ENCODE measurements at places on chromosomes 12 and 14.

GRCh38 chr12:108649669-108650068, 16.0 kb upstream of the SELPLG start:
- peak; percentile 92 for DNase-seq

- DNase-seq: no peak
These were observed 131.5 kb downstream of the ADCK1 start for GRCh38 chr14:77931441-77931840.

DNA sequence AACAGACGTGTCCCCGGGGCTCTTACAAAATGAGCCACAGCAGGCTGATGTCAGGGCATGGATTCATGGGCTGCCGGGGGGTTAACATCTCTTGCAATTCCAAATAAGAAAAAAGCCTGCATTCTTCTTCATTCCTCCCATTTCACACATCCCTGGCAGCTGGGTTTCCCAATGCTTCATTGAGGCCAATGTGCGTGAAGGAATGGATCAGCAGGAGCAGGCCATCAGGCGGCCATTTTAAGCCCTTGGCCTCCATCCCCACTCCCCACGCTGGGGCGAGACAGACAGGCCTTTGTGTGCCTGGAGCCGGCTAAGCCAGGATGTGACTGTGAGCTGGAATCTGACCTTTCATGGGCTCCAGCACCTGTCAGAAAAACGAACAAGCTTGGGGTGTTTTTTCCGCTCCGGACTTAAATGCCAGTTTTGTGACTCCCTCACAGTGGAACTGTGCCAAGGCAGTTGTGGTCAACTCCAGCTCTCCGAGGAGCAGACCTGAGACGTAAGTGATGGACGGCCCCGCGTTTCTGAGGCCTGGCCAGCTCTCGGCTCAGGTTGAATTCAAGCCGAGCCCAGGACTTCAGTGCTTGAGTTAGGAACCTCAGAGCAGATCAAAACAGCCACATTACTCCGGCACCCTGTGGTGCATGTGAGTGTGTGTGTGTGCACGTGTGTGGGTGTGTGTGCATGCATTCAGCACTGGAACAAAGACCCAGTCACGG, 133.1 kb downstream of the TMEM30B start:
- peak; percentile 99 for DNase-seq

- DNase-seq: no peak
These were observed 21.3 kb downstream of the GCH1 start for GRCh38 chr14:54881235-54881760.

GRCh38 chr12:106114447-106115068, 24.2 kb downstream of the NUAK1 start:
- no peak for DNase-seq

DNA sequence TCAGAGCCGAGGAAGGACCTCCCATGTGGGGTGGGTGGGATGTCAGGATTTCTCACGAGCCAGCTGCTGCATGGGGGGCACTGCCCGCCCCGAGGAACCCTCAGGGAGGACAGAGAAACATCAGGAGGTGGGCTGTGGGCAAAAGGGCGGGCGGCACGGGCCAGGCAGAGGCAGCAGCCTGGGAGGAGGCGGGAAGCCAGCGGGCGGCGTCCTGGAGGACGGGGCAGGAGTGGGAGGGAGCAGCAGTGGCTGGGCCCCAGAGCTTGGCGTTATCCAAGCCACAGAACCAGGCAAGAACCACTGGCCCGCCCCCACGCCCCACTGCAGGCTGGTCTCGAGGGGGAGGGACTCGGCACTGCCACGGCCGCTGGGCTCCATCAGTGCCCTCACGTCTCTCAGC, 2.4 kb downstream of the C14orf180 start:
- no peak for DNase-seq

GRCh38 chr14:24189059-24189375, 401 bp upstream of the IPO4 start:
- DNase-seq: no peak

DNA sequence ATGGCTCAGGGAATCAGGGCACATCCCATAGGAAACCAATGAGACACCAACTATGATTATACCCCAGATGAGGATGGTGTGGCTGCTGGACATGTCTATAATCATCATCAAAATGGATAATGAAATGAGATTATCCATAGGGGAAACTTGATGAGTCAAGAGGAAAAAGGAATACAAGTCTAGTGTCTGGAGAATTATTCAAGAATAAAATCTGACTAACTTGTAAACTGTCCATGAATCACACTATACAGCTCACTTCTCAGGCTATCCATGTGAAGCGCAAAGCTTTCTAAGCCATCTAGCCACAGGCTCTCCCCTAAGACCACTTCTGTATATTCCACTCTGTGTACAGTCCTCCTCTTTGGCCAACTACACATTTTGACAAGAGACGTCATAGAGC, 52.5 kb downstream of the DUSP16 start:
- peak; percentile 79 for DNase-seq

DNA sequence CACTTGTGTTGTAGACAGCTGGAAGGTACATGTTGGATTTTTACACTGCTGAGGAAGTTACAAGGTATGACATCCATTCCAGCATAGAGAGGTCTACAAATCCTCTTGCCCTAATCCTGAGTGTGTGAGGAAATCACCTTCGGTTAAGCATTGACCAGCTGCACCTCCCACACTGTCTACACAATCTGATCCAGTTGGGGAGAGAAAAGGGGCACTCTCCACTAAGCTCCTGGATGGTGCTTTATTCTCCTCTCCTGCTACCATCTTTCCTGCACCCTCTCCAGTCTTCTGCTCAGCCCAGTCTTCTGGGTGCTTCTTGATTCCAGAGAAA, at the start of gene OR6J1:
Gene OR6J1, minus strand, starts transcription at position 48 of the 331 bp plus-strand sequence. CDS start 9,541 bp downstream, outside the sequence.
- no peak for DNase-seq

GRCh38 chr12:14399871-14400270, 34.4 kb downstream of the ATF7IP start:
- peak; percentile 67 for DNase-seq

GRCh38 chr12:57162553-57163125, 15.2 kb upstream of the LRP1-AS start:
- no peak for DNase-seq

- DNase-seq: peak; percentile 37
These were observed 20.1 kb downstream of the CGRRF1 start for GRCh38 chr14:54529811-54530210.

DNA sequence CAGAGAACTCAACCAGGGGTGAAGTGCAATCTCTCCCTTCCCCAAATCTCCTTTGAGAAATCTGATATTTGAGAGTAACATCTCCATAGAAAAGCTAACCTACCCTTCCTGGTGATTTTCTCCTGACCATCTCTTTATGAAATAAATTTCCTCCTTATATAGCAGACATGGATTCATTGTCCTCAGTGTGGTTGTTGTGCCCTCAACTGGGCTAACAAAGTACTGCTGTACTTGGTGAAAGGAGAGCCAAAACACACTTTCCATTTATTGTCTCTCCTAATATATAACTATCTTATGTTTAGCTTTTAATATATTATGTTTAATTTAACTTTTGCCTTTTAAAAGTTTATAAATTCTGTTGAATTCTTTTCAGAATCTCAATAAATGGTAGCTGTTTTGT, 65.1 kb upstream of the SLCO1B1 start:
- no peak for DNase-seq

DNA sequence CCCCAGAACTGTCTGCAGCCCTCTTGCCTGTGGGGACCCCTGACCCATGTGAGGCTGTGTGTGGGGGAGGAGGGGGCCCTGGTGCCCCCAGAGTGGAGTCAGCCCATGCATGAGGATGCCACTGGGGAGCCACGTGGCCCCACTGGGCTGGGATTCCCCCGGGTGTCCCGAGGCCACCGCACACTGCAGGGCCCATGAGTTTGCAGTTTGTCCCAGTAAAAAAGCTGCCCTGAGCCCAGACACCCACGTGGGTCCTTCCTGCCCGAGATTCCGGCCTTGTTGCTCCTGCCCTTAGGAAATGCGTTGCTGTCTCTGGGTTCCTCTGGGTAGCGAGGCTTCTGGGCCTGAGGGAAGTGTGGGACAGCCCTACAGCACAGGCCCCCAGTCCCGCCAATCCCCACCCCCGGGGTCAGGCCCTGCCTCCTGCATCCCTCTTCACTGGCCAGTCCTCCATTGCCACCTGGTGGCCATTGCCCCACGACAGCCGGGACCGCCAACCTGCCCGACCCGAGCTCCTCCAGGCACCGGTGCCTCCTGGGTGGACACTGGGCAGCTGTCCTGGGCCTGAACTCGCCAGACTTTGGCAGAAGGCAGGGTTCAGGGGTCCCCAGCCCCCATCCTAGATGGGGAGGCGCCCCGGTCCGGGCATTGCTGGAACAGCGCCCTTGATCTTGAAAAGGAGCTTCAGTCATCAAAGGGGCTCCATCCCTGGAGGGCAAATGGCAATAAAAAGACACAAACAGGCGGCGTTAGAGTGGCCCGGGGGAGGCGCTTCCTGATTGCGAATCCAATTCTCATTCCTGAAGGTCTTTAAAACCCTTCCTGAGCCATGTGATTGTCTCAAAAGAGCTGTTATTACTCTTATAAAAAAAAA, 15.6 kb upstream of the C14orf180 start:
- peak; percentile 15 for DNase-seq

DNA sequence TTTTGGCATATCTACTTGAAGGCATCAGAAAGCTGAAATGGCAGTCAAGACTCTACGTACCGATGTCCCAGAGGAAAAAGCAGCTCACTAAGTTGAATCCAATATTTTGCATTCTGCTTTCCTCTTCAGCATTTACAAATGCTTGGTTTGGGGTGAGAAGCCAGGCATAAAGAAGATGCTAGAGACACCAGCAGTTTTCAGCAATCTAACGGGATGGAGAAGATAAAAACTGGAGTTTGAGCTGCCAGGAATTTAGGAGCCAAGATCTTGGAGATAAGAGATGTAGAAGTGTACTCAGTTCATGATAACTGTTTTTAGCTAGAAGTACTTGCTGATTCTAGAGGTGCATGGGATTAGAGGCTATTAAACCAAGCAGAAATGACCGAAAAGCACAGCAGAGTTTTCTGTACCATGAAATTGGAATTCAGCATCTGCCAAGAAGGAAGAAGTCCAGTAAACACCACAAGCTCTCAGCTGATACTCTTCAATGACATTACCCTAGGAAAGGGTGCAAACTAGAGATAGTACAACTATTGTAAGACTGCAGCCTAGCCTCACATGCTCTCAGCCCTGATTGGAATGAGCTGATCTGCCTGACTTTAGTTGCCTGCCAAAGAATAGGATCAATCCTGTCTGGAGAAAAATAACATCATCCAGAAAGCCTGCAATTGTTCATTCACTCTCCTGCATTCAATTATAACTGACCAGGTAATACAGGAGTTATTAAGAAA, 7.4 kb upstream of the ALDH1L2 start:
- DNase-seq: no peak

- peak; percentile 64 for DNase-seq
These were observed 139.5 kb upstream of the AMIGO2 start for GRCh38 chr12:47219243-47219642.

DNA sequence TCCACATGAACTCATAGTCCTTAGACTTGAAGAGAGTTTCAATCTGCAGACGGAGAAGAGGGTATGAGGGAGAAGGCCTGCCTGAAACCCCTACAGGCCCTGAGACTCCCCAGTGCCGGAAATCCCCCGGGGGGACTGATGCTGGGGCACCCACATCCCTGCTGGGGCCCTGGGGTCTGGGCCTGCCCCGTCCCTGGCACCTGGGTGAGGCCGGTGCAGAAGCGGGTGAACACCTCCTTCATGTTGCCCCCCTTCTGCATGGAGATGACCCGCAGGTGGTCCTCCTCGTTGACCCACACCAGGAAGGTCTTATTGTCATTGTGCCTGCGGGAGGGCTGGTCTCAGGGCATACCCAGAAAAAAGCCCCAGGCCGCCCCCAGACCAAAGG, 2.4 kb downstream of the CKB start:
- no peak for DNase-seq

- no peak for DNase-seq
These were observed 30.3 kb upstream of the FOXN3 start for GRCh38 chr14:89447182-89447944.

DNA sequence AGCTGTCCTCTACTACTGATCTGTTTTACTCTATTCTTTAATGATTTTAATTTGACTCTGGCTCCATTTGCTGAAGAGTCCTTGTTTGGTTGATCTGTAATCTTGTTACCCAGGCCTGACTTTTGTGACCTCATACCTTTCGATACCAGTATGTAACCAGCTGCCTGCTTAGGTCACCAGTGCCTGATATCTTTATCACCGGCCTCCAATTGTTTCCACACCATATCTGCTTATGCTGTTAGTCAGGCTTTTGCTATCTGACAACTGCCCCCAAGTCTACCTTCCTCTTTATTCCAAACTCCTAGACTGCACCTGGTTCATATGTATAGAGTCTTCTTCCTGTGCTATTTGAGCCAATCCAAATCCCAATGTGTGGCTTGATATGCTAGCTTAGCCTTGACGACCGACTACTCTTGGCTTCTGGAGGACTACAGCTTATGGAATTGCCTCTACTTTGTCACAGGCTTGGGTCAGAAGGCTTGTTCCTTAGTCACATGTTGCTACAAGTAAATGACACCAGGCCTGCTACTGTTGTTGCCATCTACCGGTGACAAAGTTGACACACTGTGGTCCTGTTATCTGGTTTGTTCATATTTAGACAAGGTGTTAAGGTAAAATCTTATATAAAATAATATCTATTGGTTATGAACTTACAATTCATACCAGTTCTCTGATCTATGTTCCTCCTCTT, 193.9 kb downstream of the TRHDE start:
- DNase-seq: no peak

- DNase-seq: peak; percentile 48
These were observed 442.6 kb downstream of the DPF3 start for GRCh38 chr14:72451054-72451972.

DNA sequence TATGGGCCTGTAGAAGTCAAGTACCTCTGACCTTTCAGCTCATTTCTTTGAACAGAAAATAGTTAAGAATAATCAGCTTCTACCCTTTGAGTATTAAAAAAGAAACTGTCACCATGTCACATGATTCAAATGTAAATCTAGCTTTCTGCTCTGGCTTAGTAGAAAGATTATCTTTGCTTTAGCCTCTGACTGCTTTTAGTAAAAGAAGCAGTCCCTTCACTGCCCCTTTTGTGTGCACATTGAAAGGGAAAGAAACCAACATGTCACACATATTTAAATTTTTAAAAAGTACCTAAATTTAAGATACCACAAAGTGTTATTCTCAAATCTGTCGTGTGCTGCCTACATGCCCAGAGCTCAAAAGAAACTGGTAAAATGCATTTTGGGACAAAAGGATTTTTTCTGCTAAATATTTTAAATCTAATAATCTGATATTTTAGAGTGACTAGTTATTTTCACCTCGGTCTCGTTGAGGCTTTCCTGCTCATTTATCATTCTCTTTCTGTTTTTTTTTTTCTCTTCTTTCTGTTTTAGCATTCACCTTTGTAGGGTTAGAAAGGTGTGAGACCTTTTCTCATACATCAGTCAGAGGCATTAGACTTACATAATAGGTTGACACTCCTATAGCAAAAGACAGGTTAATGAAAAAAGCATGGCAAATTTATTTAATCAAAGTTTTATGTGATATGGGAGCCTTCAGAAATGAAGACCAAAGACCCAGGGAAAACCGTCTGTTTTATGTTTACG, 41.3 kb downstream of the SLC16A7 start:
- DNase-seq: no peak

DNA sequence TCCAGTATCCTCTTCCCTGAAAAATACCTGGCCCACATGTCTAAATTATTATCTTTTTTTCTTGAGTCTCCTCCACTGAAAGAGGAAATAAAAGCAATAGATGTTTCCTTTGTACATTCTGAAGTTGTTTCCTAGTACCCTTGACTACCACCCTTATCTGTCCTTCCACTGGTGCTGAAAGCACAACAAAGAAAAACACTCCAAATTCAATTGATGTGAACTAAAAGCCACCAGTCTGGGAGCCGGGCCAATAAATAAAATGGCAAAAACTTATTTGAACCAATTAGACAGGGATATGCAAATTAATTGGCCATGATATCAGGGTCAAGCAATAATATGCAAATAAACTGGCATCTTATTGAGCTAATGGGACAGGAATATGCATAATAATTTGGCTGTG, 330.5 kb downstream of the PAWR start:
- DNase-seq: no peak

All from amniotic epithelial cell (primary cell).